ENCODE measurements at places on chromosomes 11 and 22.

DNA sequence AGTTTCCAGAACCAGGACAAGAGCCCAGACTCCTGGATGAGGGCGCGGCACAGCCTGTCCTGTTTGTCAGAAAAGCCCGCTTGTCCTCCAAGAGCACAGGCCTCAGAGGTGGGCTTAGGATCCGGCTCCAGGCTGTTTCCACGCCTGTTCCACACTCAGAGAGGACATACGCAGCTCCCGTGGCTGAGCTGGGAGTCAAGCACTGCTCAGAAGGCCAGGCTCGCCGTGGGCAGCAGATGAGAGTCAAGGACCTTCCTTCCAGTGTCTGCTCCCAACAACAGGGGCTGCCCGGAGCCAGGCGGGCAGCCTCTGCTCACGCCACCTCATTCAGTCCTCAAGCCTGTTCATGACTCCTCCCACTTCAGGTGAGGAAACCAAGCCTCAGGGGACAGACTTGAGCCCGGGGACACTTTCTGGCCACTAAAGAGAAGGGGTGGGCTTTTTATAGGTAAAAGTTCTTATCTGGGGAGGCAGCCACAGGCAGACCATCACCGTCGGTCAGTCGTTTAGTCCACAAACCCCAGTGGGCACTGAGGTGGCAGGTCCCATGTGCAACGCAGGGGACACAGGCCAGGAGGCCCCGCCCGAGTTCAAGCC, 3.8 kb downstream of the CYB5R3 start:
- DNase-seq, result no peak

DNA sequence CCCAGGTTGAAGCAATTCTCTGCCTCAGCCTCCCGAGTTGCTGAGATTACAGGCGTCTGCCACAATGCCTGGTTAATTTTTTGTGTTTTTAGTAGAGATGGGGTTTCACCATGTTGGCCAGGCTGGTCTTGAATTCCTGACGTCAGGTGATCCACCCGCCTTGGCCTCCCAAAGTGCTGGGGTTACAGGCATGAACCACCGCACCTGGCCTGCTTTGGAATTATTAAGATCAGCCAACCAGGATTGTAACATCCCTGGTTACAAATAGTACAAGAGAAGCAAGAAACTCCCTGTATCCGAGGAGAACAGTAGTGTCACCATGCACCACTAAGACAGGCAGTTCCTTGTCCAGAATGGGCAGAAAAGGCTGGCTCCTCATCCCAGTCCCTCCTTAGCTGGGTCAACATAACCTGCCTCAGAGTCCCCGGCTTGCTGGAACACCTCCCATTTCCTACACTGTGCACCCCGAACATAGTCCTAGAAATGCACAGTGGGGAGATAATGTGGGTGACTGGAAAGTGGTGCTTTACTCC, 77.2 kb upstream of the INCENP start:
- DNase-seq, result no peak

GRCh38 chr11:13629779-13630178, 38.7 kb upstream of the FAR1 start:
- DNase-seq, result no peak

- DNase-seq, result no peak
Measured at GRCh38 chr11:105786741-105787140, 176.9 kb downstream of the GRIA4 start.

DNA sequence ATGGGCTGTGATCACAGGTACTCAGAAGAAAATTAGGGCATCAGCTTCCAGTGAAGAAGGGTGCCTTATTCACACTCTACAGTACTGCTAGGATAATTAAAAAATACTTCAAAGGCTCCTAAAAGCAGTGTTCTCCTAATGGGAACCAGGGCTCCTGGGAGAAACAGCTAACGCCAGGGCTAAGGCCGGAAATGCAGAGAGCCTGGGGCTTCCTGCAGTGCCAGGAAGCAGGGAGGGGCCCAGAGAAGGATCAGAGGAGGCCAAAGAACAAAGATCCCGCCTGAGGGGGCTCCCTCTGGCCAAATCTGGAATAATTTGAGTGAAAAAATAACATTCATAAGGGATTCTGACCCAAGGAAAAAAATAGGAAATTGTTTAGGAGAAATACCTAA, 27.5 kb downstream of the TOLLIP start:
- DNase-seq, result no peak

DNA sequence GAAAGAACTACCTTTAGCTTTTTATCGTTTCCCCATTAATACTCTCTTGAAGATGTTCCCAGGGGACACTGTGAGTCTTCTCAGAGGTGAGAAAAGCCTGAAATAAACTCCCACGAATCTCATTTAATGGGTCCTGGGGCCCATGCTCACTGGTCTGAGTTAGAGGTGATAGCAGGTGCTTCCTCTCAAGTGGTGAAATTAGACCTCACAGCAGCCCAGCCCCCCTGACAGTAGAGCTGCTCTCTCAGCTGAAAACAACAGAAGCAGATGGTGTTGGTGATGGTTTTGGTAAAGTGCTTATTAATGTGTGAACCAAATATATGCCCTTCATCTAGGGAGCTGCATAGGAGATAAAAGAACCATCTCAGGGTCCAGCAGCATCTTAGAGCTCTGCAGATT, 76.8 kb upstream of the VPREB1 start:
- no peak for DNase-seq

DNA sequence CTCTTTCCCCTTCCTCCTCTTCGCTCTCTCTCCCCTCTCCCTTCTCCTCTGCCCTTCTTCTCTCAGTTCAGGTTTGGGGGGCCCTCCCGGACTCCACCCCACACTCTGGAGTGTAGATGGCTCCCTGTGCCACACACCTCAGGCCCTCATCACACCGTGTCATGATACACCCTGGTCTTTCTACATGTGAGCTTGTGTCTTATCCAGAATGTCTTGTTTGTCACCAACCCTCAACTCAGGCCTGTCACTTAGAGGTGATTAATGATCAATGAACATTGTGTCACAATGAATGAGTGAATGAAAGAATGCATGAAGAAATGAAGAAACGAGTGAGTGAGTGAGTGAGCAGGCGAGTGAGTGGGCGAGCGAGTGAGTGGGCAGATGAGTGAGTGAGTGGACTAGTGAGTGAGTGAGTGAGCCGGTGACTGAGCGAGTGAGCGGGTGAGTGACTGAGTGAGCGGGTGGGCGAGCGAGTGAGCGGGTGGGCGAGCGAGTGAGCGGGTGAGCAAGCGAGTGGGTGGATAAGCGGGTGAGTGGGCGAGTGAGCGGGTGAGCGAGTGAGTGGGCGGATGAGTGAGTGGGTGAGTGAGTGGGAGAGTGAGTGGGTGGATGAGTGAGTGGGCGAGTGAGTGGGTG, 33.8 kb downstream of the CAPN1 start:
- DNase-seq, result no peak

DNA sequence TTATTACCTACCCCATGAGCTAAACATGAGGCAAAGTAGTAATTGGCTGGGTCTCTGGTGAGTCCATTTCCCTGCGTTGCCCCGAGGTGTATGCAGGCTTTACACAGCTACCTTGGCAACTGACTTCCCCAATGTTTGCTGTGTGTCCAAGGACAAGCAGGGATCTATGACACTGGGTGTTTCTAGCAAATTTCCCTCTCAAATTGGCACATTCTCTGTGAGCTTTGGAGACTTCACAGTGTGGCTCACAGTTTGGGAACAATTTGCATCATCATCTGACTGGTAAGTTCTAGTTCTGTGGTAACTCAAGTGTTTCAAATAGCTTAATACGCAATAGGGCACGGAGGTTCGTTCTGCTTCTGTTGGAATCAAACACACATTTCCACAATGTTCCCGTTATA, 12.5 kb downstream of the NNMT start:
- DNase-seq, result no peak

DNA sequence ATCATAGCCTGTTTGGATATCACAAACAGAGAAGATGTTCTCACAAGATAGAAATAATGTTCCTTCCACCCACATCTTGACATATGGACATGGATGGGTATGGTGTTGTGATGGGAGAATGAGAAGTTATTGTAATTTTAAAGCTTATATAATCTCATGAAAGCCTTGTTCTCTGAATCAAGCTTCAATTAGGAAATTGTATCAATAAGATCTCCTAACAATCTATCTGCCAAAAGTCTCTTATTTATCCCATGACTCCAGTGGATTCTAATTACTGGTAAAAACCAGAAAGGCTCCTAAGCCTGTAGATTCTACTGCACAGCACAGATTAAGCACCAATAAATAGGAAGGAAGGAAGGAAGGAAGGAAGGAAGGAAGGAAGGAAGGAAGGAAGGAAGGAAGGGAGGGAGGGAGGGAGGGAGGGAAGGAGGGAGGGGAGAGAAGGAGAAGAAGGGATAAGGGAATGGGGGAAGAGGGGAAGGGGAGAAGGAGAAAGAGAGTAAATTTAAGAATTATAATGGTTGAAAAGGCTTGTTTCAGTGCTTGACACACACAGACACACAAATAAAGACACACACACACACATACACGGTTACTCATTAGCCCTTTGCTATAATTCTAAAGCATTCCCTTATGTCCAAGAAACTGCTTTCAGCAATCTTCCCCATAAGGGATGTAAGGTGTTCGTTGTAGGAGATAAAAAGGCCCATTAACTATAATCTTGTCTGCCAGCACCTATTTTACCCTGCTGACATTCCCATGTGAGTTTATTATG, 258.0 kb upstream of the API5 start:
- no peak for DNase-seq

DNA sequence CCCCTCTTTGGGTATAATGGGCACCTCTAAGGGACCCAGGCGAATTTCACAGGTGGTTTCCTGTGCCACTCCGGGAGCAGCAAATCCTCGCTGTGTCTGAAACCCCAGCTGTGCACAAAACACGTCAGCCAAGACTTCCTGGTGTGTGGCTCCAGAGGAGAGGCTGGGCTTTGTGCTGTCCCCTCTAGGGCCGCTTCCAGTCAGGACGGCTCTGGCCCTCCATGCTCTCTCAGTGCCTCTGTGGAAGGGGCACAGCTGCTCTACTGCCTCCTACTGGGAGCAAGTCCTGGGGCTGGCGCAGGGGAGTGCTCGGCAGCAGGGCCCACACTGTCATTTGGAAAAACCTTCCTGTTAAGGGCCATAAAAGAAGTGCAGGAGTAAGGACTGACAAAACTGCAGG, 23.7 kb upstream of the ARFGAP3 start:
- DNase-seq, result no peak

DNA sequence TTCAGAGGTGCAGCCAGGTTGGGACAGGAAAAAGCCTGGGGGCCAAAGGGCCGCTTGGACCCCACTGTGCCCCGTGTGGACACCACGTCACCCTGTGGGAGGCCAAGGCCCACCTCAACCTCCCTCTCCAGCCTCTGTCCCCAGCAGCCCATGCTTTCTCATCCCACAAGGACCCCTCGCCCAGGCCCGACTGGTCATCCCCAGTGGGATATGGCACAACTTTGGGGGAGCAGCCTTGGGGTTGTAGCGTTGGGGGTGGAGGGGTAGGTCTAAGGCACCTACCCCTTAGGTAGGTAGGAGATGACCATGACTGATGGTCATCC, 44.0 kb downstream of the IGF2 start:
- no peak for DNase-seq

DNA sequence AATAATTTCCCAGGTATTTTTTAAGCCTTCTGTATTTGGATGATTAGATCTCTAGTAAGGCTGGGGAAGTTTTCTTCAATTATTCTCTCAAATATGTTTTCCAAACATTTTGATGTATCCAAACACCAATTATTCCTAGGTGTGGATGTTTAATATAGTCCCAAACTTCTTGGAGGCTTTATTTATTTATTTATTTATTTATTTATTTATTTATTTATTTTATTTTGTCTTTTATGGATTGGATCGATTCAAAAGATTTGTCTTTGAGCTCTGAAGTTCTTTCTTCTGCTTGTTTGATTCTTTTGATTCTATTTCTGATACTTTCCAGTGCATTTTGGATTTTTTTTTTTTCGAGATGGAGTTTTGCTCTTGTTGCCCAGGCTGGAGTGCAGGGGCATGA, 2267.9 kb upstream of the RAG2 start:
- no peak for DNase-seq

DNA sequence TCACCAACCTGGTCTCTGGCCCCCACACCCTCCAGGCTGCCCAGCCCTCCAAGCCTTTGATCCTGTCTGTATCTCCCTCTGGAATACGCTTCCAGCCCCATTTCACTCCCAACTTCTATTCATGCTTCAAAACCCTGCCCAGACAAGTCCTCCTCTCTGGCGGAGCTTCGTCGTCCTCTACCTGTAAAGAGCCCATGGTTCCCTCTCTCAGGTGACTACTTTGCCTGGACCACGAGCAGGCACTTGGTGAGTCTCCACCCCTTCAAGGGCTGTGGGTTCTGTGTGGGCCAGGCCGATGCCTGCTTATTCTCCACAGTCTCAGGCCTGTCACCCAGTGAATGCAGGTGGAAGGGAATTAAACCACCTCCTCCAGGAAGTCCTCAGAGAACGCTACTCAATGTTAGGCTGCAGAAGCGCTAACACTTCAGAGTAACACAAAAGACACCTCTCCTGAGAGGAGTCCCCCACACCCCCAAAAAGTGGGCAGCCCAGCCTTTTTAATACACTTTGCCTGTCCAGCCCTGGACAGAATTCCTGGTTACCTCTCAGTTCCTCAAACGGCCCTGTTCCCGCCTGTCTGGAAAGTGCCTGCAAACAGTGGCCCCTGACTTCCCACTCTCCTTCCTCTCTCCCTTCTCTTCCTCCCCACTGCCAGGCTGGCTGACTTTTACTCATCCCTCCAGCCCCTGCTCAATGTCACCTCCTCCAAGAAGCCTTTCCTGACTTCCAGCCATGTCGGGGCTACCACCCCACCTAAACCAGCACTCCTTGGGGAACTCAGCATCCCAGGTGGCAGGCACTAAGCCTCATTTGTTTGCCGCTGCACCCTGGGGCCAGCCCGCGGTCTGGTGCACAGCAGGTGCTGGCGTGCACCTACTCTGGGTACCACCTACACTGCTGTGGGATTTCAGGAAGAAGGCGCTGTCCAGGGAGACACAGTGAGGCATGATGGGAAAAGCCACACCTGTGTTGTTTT, 9.0 kb downstream of the RAC2 start:
- DNase-seq, result no peak

DNA sequence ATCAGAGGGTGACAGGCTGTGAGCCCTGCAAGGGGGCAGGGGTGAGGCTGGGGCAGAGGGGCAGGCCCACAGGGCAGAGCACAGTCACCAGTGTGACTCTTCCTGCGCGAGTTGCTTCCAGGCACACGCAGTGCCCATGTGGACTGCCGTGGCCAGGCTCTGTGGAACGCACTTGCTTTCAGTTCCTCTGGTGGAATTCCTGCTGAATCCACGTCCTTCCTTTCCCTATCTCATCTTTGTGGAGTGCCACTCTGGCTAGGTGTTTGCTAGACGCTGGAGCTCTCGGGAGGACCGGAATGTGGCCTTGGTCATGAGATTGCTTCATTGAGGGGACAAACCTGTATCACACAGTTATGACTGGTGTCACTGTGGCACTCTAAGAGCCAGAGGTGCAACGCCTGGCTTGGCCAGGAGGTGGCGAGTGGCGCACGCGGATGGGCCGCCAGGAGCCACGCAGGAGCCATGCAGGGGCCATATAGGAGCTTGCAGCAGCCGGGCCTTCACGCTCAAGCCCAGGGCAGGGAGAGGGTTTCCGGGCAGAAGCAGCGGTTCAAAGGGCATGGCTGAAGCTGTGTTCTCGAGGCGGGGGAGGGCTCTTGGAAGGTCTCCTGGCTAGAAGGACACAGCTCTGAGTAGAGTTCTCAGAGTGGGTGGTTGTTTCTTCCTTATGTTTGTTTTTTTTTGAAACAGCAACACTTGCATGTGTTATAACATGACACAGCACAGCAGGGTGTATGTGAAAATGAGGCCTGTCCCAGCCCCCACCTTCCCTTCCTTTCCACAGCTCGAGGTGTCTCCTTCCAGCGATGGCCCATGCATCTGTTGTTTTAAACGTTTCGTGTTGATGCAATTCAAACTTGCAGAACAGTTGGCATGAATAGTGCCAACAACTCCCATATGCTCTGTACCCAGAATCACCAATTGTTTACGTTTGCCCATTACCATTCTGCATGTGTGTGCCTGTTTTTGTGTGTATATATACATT, 36.2 kb downstream of the TBC1D22A start:
- peak; percentile 34 for DNase-seq

GRCh38 chr22:32341122-32341740, 16.4 kb upstream of the RFPL3 start:
- no peak for DNase-seq
